B cell (primary cell): ENCODE measurements at places on chromosomes 4 and X.
A peak's percentile ranks its signal among the peaks of the same experiment; 100 is the strongest.

DNA sequence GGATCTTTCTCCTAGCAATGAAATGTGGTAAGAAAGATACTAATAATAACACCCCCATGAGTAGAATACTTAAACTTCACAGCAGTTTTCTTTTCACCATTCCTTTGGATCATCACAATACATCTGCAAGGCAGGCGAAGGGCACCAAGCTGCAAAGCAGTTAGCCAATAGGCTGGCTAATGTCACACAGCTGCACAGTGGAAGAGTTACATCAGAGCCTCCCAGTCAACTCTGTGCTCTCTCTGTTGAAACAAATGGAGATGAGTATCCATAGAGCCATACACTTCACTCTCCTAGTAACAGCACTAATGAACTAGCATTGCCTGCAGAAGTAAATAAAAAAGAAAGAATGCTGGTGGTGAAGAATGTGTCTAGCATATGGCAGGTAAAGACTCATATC, 139.0 kb downstream of the ATG4A start:
- no peak for DNase-seq

DNA sequence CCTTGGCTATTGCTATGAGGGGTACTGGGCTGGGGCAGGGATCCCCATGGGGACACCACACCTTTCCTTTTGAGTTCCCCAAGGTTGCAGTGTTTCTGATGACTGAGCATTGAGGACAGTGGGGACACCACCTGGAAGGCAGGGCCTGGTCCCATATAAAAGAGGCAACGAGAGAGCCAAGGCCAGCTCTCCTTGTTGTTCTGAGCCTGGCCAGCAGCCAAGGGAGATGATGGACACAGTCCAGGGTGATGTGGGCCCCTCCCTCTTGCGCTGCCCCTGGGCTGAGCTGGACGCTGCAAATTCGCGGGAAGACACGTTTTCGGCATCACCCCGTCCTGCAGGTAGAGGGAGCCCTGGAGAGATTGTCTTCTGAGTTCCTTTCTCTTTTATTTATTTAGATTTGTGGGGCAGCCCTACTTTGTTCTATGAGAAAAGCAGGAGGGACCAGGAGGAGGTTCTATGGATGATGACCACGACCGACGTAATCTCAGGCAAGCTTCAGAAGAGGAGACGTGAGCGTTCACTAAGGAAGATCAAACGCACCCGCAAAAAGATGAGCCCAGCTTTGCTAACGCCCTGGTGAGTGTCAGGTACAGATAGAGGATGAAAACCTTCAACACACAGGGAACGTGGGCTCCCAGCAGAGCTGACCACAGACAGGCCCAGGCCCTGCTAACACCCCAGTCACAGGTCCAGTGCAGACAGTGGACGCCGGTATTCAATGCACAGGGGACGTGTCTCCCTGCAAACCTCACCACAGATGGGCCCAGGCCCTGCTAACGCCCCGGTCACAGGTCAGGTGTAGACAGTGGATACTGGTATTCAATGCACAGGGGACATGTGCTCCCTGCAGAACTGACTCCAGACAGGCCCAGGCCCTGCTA, 97.4 kb downstream of the SHOX start:
- no peak for DNase-seq

DNA sequence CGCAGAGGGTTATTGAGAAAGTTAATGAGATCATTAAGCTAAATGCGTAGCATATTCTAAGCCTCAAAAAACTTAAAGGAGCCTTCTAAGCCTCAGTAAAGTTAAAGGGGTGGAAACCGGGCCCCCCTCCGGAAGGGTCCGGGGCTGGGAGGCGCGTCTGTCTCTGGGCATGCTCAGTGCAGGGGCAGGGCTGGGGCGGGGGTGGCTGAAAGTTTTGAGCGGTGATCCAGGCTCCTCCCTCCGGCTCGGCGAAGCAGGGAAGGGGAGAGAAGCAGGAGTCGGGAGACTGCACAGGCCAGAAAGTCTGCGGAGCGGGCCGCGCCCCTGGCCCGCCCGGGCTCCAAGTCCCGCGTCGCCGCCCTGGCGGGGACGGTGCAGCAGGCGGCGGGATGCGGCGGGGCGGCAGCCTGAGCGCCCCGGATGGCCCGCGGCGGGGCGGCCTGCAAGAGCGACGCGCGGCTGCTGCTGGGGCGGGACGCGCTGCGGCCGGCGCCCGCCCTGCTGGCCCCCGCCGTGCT, at the start of gene EVC:
Gene EVC (plus strand): TSS at position 241 of the 518 bp plus-strand sequence. CDS start 180 bp downstream, at position 421.
- DNase-seq: no peak

GRCh38 chr4:53855581-53856250, 208.7 kb downstream of the CHIC2 start:
- DNase-seq: peak; percentile 63

GRCh38 chr4:151641983-151642382, 118.8 kb downstream of the GATB start:
- no peak for DNase-seq
